ENCODE measurements at places on chromosomes 4 and X.

- DNase-seq = no peak
Measured at GRCh38 chr4:16461362-16461761, 235.1 kb upstream of the TAPT1 start.

DNA sequence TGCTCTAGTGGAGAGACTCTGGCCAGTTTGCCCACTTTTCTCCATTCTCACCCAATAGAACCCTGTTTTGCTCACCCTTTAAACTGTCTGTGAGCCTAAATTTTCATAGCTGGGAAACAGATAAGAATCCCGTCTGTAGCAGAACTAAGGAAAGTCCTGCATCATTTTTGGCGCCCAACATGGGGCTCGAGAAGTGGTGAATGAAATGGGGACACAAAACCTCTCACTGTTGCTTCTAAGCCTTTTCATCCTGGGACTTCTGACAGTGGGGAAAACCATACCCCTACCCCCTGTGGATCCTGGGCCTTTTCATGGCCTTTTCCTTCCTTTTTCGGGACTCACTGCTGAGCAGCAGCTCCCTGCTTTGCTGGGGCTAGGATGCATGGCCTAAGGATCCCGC, 189.9 kb downstream of the INPP4B start:
- DNase-seq = no peak

GRCh38 chrX:24241822-24242648, 71.8 kb downstream of the SUPT20HL2 start:
- DNase-seq = peak; percentile 21

GRCh38 chrX:13990126-13990800, 39.4 kb downstream of the GEMIN8 start:
- DNase-seq = no peak

- no peak for DNase-seq
Measured at GRCh38 chrX:111168314-111168713, 72.3 kb downstream of the PAK3 start.

DNA sequence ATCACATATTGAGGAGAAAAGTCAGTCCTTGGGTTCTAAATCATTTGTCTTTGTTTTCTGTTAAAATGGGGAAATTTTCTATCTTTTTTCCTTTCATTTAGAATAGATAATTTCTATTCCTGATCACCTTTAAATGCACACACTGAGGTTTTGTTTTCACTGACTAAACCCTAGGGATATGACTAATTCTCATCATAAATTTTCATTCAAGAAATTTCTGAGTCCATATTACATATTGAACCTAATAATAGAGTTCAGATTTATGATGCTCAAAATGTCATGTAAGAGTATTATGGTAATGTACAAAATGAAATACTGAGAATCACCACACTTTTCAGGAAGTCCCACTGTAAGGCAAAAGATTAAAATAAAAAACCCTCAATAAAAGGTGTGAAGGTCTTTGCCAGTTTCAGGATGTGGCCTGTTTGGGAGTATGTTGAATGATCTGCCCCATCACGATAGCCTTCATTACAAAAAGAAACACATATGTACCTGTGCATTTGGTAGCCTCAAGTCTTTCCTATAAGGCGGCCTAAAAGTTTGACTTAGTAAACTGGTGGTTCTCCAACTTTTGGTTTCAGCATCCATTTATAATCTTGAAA, 49.4 kb downstream of the LEF1 start:
- no peak for DNase-seq

DNA sequence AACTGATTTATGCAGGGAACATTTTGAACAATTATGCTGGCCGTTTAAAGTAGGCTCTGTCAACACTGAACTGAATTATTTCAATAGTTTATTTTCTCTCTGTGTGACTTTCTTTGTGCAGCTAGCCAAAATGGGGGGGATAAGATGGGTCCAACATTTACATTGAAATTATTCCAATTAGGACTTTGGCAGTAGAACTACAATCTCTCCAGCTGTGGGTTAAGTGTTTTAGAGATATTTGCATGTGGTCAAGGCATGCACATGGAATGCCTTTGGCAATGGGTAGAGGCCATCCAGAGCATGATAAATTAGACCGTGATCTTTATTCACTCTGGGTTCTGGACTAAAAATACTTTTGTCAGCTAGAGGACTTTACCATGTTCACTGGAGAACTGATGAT, 107.9 kb upstream of the ELOVL6 start:
- no peak for DNase-seq

DNA sequence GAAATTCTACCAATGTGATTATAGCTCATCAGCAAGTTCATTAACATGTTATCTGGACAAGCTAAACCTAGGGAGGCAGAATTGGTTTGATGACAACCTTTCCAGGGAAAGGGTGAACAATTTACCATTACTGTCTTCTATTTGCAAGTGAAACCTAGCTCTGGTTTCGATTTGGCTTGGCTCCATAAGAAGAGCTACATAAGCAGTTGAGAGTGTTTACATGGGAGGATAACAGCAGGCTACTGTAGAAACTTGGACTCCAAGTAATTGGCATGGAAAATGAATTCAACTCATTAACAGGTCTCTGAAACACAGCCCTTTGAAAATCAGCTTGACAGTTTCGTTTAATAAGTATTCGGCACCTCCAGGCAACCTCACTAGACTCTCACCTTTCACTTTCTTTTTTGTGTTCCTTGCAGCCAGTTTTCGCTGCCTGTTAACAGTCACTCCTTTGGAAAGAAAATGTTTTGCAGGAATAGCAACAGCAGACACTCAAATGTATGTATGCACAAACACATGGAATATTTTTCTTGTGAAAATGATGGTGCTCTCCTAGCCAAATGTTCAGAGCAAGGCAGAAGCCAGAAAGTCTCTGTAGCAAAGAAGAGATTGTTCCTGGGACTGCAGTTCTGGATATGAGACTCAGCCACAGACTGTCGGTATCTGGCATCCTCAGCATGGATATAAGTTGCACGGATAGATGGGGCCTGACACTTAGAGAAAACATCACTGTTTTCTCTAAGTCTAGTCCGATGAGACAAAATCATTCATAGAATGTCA, 27.5 kb downstream of the POU3F4 start:
- no peak for DNase-seq

- no peak for DNase-seq
Measured at GRCh38 chrX:153307276-153308178, 14.0 kb downstream of the PNMA6F start.

GRCh38 chr4:90128961-90129495, 1.8 kb downstream of the CCSER1 start:
- no peak for DNase-seq

GRCh38 chr4:89496851-89497250, 189.3 kb upstream of the GPRIN3 start:
- DNase-seq = no peak
